T47D (cell line): ENCODE measurements at places on chromosomes 3 and 15.

- no peak for DNase-seq
Measured at GRCh38 chr3:157388976-157389375, 47.7 kb upstream of the PTX3 start.

GRCh38 chr15:48641416-48641815 lies 4.1 kb downstream of the FBN1 start:
- DNase-seq: peak; percentile 76

DNA sequence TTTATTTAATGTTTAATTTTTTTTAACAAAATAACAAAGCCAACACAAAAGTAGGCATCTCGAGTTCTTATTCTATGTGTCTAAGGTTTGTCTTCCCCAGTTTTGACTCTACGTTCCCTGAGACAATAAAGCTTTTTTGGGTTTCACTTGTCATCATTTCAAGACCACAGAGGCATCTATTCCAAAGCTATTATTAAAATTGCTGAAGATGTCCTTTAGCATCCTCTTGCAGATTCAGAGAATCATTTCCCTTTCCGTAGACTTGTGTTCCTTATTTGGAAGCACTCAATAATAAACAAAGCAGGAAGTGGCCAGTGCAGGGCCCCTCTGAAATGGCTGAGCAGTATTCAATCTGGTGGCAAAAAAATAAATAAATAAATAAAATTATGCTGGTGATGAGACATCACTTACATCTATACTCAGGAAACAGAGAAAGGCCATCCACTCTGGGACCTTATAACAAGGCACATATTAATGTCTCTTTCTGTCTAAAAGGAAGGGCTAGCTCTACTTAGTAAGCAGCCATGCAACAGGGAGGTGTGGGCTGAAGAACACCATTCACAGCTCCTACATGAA lies 362.3 kb downstream of the WDR72 start:
- no peak for DNase-seq

DNA sequence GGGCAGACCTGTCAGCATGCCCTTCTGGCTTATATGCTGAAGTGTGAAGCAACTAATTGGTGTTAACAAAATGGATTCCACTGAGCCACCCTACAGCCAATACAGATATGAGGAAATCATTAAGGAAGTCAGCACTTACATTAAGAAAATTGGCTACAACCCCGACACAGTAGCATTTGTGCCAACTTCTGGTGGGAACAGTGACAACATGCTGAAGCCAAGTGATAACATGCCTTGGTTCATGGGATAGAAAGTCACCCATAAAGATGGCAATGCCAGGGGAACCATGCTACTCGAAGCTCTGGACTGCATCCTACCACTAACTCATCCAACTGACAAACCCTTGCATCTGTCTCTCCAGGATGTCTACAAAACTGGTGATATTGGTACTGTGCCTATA lies 9.4 kb downstream of the PIK3CB start:
- no peak for DNase-seq

DNA sequence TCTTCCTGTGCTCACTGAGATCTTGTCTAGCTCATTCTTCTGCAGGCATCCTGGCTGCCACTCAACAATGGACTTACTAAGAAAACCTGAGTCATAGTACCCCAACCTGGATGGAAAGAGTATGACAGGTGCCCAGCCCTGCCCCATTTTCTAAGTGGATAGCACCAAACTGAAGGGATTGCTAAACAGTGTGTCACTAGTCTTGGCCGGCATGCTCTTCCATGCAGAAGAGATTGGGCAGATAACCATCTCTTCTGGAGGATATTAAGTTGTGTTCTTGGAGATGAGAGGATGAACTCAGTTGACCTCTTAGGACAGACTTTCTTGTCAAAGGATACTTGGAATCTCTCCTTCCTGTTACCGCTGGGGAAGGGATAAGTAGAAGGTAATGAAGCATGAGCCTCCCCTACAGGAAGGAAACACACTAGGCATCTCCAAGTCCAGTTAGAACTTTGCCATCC lies 797.5 kb downstream of the AGBL1 start:
- no peak for DNase-seq

GRCh38 chr3:121951291-121951919 lies 57.2 kb downstream of the SLC15A2 start:
- DNase-seq: no peak

GRCh38 chr15:84992157-84992944 lies 10.7 kb downstream of the PDE8A start:
- no peak for DNase-seq

GRCh38 chr15:74955017-74955416 lies 1.6 kb downstream of the RPP25 start:
- DNase-seq: no peak

DNA sequence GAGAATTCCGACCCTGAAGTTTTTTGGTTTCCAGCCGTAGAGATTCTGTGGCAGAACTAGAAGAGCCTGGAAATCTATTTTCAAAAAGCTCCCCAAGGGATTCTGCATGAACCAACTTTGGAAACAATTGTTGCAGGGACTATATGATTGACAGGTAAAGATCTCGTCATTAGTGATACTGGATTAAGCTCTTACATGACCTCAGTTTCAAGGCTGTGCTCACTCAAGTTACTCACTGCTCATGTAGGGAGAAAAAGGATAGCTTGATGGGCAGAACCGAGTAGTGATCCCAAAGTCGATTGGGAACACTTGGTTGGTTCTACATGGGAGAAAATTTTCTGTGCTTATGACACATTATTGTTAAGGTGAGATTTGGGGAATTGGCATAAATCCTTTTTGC lies 142.3 kb upstream of the RASGRP1 start:
- DNase-seq: no peak

DNA sequence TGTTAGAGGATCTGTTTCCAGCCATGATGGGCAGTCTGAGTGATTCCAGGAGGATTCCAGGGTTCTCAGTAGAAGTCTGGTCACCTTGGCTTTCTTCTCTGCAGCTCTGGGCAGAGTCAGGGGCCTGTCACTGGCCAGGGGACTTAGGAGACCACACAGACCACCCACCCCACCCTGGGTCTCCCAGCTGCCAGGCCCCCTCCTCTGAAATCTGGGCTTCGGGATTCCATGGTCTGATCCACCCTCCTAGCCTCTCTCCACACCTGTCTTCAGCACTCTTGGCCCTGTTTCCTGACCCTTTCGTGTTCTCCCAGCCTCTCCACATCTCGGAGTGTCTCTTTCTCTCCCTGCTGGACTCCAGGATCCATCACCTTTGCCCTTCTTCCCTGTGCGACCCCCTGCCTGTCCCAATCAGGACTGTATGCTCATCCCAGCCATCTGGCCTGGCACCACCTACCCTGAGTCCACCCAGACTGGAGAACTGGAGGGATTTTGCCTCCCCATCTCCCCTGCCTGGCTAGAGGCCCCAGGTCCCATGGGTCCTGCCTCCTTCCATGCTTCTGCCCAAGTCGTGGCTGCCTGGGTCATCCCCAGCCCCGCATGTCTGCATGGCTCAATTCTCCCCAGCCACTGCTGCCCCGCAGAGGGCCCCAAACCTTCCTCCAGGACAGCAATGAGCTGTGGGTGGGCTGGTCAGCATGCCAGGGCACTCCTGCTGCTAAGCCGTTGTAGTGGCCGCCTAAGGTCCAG lies 34.3 kb downstream of the GOLGA6L10 start:
- no peak for DNase-seq

GRCh38 chr15:74442604-74443003 lies 8.8 kb upstream of the SEMA7A start:
- no peak for DNase-seq

DNA sequence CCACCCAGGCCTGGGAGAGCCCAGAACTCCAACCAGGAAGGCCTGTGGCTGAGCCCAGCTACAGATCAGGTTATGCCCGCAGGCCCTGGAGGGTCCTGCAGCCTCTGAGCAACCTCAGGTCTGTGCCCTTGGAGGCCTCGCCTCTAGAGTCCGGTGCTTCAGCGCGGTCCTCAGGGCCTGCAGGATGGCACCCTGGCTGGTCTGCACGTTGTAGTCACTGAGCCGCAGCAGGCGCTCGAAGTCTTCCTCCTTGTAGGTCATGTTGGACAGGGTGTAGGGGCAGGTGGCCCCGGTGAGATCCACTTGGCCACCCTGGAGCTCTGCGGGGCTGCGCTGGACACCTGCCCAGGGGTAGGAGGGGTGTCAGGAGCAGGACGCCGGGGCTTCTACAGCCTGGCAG lies 25.8 kb downstream of the PLA2G4D start:
- no peak for DNase-seq

DNA sequence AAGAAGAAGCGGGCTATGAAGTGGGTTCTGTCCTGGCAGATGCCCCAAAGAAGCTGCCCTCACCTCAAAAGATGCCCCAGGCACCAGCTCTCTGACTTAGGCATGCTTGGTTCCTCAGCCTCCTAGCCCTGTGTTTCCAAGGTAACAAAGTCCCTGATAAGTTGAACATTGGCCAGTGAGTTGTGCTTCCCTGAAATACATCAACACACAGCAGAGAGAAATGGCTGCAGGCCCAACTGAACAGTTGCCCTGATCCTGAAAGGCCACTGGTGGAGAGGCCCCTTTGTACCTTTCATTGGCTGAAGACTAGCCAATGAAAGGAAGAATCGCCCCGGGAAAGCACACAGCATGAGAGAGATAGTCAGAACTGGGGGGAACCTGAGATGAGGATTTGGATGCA lies 169.9 kb upstream of the CTNNB1 start:
- DNase-seq: no peak
